ENCODE measurements at places on chromosomes 6 and 20. TPM values are rescaled to one million over a fixed set of nuclear protein-coding genes. Genes with fewer than 3 reads are reported as not detected.

The VGLL2 gene
- total RNA-seq = not detected

The NINL gene
- total RNA-seq = 3.3 TPM

The RAET1G gene
- not detected for total RNA-seq

The DAAM2 gene
- 382 TPM for total RNA-seq

The GJA10 gene
- total RNA-seq = not detected

The SOX18 gene
- 5.6 TPM for total RNA-seq

The ADAM33 gene
- 79.7 TPM for total RNA-seq

The SIGLEC1 gene
- 13.7 TPM for total RNA-seq

The GTSF1L gene
- total RNA-seq = not detected

The AIF1 gene
- total RNA-seq = 14.6 TPM

The C6orf89 gene
- 56.5 TPM for total RNA-seq

The NT5E gene
- 18.6 TPM for total RNA-seq

The BACH2 gene
- total RNA-seq = 9.8 TPM

The HSPA12B gene
- 12.5 TPM for total RNA-seq

The SMLR1 gene
- not detected for total RNA-seq

The BTNL2 gene
- total RNA-seq = not detected

The ADGRF4 gene
- 0.52 TPM for total RNA-seq

The CFAP206 gene
- 0.23 TPM for total RNA-seq

The SYCP2 gene
- 0.52 TPM for total RNA-seq

The ZNF335 gene
- total RNA-seq = 12.9 TPM

The ENPP3 gene
- total RNA-seq = 0.42 TPM

The MEI4 gene
- 0.17 TPM for total RNA-seq

The CST2 gene
- 0.45 TPM for total RNA-seq

The NEURL2 gene
- total RNA-seq = 12.9 TPM

The TAAR1 gene
- not detected for total RNA-seq

The SLC52A3 gene
- 1.7 TPM for total RNA-seq

The GPX5 gene
- total RNA-seq = not detected

The MLN gene
- total RNA-seq = not detected

The SIRPD gene
- total RNA-seq = not detected
